ENCODE measurements at places on chromosomes 16 and 17.

GRCh38 chr17:31580316-31580705, 188.8 kb downstream of the RAB11FIP4 start:
- no peak for DNase-seq

DNA sequence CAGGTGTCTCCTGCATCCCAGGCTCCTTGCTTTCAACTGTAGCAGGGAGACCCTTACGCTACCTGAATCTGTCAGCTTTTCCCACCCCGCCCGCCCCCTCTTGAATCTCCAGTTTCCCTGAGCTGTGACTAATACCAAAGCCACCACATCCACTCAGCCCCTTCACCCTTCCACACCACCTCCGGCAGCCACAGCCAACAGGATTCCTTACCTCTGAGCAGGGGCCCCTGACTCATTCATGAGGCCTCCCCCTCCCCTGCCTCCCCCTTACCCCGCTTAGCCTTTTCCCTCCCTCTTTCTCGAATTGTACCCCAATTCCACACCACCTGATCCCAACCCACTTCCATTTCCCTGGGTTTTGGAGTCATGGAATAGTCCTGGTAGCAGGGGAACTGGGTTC, 2.3 kb downstream of the STX1B start:
- DNase-seq, result no peak

DNA sequence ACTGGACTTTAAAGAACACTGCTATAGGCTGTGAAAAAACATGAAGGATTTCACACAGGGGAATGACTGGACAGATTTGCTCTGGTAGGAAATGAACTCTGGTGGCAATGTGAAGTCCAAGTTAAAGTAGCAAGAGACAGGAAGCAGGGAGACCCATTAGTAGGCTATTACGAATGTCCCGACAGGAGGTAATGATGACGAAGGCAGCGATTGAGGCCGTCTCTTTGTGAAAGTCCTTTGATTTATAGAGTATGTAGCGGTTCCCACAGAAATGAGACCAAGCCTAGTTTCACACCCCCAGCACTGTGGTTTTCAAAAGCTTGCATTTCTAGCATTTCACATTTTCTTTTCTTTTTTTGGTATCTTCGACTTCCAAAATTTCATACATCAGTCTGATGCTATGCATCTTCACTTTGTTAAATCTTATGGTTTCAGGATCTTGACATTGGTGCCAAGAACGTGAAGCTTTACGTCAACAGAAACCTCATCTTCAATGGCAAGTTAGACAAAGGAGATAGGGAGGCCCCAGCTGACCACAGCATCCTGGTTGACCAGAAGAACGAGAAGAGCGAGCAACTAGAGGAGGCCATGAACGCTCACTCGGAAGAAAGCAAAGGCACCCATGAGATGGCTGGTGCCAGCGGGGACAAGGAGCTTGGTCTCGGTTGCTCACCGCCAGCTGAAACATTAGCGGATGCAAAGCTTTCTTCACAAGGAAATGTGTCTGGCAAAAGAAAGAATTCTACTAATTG, 189.8 kb downstream of the KATNIP start:
- no peak for DNase-seq

DNA sequence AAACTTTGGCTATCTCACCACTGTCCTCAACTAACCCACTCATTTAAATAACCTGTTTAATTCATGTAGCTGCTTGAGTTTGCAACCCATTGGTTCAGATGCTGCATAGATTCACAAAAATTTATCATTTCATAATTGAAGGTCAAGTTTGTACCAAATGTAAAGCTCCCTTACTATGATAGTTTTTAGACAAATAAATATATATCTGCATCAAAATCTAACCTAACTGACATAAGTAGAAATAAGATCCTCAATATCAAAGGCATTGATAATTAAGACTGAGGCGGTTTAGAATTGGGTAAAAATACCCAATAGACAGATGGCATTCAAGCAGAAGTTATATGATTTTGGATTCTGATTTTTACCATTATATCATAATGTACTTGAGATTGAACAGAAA, 132.9 kb upstream of the NACA2 start:
- no peak for DNase-seq

- DNase-seq, result no peak
Observed at GRCh38 chr17:8949061-8949661, 16.3 kb downstream of the PIK3R5 start.

DNA sequence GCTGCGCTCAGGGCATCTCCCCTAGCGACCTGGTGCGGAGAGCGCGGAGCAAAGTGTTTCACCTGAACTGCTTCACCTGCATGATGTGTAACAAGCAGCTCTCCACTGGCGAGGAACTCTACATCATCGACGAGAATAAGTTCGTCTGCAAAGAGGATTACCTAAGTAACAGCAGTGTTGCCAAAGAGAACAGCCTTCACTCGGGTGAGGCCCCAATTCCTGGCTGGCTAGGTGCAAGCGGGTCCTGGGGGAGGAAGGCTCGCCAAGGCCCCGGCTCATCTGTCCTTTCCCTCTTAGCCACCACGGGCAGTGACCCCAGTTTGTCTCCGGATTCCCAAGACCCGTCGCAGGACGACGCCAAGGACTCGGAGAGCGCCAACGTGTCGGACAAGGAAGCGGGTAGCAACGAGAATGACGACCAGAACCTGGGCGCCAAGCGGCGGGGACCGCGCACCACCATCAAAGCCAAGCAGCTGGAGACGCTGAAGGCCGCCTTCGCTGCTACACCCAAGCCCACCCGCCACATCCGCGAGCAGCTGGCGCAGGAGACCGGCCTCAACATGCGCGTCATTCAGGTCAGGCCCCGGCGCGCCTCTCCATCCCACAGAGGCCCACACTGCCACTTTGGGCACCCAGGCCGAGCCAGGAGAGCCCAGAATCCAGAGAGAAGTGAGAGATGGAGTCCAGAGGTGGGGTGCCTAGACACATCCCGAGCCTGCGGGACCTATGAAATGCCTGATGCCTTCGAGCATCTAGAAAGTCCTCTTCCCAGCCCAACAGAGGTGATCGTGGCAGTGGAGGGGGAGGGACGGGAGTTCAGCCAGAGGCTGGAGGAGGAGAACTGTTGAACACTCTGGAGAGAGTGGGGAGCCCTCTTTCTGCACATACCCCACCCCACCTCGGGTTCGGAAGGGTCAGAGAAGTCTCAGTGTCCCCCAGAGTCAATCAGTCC, 3.3 kb downstream of the LHX1 start:
- no peak for DNase-seq

DNA sequence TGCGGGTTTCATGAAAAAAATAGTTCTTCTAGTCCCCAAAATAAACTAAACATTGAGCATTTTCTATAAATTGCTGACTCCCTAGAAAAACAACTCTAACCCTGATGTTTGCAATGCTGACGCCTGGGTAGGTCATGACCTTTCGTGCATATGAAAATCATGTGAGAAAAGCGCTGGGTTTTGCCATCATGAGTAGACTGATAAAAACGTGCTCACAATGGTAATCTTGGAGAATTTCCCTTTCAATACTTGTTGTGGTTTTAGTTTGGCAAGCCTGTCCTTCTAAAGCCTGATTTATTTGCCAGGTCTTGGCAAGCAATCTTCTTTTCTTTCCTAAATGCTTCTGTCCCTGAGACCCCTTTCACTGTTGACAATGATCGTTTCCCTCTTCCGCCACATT, 4.0 kb upstream of the CLEC10A start:
- DNase-seq, result no peak

GRCh38 chr17:82559566-82560251, 40.2 kb downstream of the FOXK2 start:
- no peak for DNase-seq

GRCh38 chr17:70313086-70313852, 143.9 kb downstream of the KCNJ2 start:
- no peak for DNase-seq

- no peak for DNase-seq
Observed at GRCh38 chr16:9870962-9871361, 311.3 kb downstream of the GRIN2A start.

GRCh38 chr16:11681556-11681955, 13.3 kb downstream of the SNN start:
- no peak for DNase-seq

DNA sequence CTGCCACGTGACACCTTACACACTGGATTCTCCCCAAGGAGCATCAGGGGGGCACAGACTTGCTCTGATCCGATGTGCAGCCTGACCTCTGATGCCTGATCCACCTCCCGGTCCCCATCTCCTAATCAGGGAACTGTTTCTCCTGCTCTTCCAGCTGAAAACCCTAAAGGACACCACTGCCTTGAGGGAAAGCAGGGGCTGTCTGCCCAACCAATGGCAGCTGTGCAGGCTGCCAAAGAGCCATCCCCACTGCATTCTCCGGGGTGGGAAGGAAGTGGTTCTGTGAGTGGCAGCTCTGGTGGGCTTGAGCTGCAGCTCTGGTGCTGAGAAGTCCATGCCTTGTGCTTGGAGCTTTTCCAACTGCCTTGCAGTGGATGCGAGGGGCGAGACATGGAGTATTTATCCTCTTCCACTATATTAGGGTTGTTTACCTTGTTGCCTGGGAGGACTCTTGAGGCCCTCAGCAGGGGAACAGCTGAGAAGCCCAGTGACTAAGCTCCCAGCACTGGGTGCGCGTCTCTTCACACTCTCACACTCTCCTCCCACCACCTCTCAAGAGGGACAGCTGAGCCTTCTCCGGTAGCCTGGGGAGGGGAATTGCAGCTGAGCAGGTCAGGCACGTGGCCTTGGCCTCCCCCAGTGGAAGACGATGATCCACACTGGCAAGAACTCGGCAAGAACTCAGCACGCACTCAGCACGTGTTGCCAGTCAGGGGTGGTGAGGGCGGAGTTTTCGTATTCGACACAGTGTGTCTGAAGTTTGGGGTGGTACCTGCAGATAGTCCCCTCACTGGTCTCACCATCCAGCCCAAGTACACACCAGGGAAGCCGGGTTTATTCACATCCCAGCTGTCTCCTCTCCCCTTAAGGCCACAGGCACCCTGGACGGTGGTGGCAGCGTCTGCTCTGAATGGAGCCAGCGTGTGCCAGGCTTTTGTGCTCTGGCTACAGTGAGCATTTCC, 21.1 kb upstream of the SPATA32 start:
- DNase-seq, result no peak

DNA sequence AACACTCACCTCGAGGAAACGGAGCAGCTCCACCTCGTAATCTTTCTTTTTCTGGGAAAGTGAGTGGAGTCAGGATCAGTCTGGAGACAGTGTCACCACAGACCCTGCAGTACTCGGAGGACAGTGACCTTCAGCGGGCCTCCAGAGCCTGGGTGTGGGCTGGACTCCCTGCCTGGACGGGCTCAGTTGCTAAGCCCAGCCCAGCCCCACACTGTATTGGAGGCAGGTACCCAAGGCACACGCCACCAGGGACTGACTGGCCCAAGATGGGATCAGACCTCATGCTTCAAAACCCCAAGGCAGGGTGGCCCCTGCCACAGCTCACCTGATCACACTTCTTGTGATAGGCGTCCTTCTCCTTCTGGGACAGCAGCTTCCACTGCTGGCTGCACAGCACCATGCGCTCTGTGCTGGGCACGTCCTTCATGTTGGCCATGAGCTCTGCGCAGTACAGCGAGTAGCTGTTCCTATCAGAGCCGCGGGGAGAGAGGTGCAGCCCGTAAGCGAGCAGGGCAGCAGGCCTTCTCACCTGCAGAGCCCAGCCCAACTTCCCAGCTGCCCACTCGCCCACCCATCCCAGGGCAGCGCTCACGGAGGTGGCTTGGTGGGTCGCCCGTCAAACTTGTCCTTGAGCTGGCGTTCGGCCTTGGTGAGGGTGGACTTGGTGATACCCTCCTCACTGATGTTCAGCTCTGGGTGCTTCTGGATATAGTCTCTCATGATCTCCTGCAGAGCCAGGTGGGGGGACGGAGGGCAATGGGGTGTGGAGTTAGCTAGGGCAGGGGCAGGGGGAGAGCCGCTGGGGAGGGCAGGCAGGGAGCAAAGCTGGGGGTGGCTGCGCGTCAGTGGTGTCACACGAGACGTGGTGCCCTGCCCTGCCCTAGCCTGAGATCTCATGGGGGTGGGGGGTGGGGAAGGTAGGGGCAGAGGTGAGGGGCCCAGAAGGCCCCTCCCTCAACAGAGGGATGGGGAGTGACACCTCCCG, 7.9 kb downstream of the UBTF start:
- DNase-seq, result no peak

DNA sequence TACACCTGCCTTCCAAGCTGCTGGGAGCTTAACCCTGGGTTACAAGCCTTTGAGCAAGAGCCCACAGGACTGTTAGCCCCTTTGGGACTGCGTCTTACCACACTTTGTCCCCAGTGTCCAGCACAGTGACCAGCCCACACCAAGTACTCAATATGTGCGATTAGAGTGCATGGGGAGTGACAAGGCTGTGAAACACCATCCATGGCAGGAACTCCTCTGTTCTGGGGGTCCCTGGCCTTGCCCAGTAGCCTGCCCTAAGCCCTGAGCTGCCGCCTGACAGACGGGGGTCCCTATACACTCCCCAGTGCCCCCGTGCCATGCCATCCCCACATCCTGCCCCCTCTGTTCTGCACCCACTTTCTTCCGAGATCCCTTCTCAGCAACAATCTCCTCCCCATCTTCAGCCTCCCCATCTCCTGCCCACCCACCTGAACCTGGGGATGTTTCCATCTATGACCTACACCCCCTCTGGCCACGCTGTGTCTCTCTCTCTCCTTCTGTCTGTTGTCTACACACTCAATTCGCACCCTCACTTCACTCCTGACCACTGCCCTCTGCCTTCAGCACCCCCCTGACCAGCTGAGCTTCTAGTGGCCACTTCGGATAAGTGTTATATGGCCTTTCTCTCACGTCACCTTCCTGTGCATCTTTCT, 112.9 kb upstream of the SMURF2 start:
- no peak for DNase-seq

- peak; percentile 42 for DNase-seq
Observed at GRCh38 chr17:76547183-76547641, 7.4 kb downstream of the PRCD start.

GRCh38 chr17:76892329-76892728, 24.1 kb downstream of the MGAT5B start:
- DNase-seq, result no peak

DNA sequence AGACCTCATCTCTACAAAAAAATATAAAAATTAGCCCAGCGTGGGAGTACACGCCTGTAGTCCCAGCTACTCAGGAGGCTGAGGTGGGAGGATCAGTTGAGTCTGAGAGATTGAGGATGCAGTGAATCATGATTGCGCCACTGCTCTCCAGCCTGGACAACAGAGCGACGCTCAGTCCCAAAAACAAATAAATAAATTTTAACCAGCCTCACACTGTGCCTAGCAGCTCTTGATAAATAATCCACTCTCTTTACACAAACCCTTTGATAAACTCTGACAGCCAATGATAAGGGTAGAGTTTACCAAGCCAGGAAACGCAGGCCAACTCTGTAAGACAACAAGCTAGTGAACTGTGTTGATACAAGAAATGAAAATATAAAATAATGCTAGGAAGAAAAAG, 32.7 kb downstream of the LITAF start:
- DNase-seq, result no peak
